Calu3 (cell line): ENCODE measurements at places on chromosomes 2 and 18. TPM values are rescaled to one million over a fixed set of nuclear protein-coding genes. Genes with fewer than 3 reads are reported as not detected.

DNA sequence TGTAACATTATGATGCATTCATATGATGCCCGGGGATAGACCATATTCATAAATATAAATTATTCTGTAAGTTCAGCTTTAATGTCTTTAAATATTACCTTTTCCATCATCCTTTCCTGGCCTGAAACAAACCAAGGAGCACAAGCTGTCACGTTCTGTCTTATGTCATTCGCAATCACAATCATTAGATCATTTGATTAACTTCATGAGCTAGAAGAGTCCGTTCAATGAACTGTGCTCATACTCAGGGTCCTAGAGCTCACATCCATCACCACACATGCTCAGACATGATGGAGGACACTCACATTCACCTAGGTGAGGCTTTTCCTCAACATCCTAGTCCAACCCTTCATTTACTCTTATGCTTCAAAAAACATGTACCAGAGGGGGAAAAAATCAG lies 599.0 kb upstream of the ID2 start:
- DNase-seq: no peak

GRCh38 chr18:31977270-31977872 lies 34.4 kb upstream of the TRAPPC8 start:
- peak; percentile 43 for DNase-seq

GRCh38 chr2:156110890-156111289 lies 221.6 kb downstream of the NR4A2 start:
- DNase-seq: peak; percentile 37

- DNase-seq: no peak
These were observed 362.3 kb upstream of the CDH19 start for GRCh38 chr18:66966171-66966570.

DNA sequence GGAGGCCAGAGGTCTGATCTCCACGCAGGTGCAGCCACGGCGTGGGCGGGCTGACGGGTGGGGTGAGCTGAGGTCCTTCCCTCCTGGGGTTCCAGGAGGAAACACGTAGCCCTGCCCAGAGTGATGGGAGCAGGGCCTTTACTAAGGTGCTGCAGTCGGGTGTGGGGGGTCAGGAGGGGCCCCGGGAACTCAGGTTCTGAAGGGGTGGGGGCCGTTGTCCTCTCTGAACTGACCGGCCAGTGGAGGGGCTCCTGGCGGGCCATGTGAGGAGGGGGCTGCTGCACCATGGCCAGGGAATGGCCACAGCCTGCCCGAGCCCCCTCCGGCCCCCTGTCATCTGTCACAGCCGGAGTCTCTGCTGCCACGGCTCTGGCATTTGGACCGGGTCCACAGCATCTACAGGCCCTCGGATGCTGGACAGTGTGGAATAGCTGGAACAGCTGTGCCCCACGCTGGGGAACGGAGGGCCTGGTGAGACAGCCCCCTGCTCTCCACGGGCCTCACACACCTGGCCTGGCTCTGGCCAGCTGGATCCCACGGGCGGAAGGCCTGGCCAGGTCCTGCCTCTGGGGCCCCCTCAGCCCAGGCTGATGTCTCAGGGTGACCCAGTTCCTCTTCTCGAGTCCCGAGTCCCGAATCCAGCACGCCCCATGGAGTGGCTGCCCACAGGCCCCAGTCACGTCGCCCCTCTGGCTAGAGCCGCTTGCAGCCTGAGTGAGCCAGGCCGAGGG lies 145.6 kb upstream of the GPC1 start:
- DNase-seq: no peak

DNA sequence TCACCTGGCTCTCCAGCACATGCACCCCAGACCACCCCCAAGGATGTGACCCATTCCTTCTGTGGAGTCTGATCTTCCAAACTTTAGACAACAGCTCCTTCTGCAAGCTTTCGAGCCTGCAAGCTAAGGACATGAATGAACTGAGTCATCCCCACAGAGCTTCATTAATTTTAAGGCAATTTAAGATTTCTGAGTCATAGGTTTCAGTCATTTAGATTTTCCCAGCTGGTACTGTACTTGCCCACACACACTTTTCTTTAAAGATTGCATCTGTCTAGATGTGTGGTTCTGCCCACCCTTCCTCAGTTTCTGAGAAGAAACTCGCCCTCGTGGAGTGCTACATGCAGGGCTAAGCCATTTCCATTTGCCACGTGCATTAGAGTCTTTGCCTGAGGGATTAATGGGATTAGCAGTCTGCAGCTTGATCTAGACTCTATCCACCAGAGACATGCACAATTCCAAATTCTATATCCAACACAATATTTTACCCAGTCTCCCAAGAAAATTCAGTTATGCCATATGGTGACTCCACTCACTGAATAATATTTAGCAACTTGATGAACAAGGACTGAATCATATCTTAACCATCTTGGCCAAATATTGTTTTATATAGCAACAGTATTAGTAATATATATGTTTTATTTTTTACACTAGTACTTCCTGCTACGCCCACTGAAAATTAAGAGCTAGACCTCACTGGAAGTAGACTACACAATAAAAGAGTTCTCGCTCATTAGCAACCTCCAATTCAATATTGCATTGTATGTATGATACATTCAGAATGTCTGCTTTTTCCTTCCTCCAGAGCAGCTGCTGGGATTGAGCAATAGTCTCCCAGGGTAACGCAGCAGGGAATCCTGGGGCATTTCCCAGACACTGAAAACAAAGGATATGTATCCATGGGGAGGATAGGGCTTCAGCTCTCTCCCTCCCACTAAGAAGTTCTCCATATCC lies 14.3 kb upstream of the TRIB2 start:
- peak; percentile 43 for DNase-seq

GAD1 gene
- 11.2 and 11.5 TPM in 2 replicates for total RNA-seq

ERICH2 gene
- total RNA-seq: 1.2 and 2.4 TPM in 2 replicates

CASP10 gene
- total RNA-seq: 21.4 and 22.5 TPM in 2 replicates

KCNJ3 gene
- total RNA-seq: 0.17 and 0.22 TPM in 2 replicates

GAREM2 gene
- total RNA-seq: 2.6 and 2.8 TPM in 2 replicates

LYG1 gene
- total RNA-seq: 2.3 and 3.5 TPM in 2 replicates
